ENCODE measurements at places on chromosomes 12 and 14. TPM values are rescaled to one million over a fixed set of nuclear protein-coding genes. Genes with fewer than 3 reads are reported as not detected.
A peak's percentile ranks its signal among the peaks of the same experiment; 100 is the strongest.

ACOT4 gene
- total RNA-seq: 1.1 TPM

THTPA gene
- total RNA-seq: 27.9 TPM

ASCL1 gene
- not detected for total RNA-seq

SLC7A8 gene
- total RNA-seq: 9.1 TPM

C14orf180 gene
- total RNA-seq: 70.6 TPM

PLXNC1 gene
- total RNA-seq: 8.5 TPM

DNA sequence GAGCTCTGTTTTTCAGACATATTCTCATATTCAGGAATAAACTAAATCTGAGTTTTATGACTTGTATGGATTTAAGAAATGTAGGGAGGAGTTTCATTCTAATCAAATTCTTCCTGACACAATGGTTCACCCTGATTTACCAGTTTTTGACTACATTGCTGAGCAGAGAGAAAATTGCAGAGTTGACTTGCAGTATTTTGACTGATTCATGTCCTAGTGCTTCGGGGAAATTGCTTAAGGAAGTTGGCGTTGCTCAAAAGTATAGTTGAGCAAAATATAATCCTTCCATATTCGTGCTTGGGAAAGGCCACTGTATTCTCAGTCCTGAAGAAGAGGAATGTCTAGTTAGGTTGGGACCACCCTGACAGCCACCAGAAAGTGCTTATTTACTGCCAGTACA, 1.3 kb upstream of the TWF1 start:
- DNase-seq: no peak

DNA sequence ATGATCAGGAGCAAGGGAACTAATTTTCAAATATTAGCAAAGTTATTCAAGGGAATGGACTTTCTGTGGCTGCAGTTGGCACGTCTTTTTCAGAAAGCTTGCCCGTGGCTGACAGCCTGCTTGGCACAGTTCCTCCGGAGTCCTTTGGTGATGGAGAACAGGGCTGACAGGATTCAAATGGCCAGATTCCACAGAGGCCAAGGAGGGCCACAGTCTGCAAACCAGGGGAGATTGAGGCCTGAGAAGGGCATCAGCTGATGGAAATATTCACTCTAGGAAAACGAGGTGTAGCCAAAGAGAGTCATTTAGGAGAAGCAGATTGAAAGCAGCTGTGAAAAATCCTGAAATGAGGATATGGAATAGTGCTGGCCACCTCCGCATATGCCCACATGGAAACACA, 178.3 kb downstream of the EMP1 start:
- peak; percentile 31 for DNase-seq

- DNase-seq: no peak
Measured at GRCh38 chr12:116495260-116495659, 63.9 kb upstream of the MAP1LC3B2 start.

DNA sequence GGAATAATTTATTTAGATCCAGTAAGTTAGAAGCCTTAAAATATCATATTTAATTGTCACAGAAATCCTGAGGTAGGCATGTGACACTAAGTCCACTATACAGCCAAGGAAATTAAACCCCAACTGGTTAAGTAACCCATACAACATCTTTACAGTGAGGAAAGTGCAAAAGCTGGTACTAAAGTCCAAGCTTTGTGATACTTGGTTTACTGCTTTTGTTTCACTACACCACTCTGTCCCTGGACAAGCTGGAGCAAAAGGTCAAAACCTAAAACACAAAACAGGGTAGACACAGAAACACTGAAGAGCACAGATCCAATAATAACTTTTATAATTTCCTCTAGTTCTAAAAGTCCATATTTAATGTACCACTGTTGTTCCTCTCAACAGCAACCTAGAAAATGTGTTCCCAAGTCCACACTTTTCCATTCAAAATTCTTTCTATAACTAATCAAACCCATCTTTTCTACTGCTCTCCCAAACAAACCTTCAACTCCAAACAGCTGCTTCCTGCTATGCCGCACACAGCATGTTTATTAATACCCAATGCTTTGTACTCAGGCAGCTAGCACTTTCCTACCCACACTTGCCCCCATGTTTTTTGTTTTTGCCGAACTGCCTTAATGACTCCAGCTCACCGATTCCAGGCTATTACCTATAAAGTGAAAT, 90.9 kb downstream of the MED13L start:
- no peak for DNase-seq

DNA sequence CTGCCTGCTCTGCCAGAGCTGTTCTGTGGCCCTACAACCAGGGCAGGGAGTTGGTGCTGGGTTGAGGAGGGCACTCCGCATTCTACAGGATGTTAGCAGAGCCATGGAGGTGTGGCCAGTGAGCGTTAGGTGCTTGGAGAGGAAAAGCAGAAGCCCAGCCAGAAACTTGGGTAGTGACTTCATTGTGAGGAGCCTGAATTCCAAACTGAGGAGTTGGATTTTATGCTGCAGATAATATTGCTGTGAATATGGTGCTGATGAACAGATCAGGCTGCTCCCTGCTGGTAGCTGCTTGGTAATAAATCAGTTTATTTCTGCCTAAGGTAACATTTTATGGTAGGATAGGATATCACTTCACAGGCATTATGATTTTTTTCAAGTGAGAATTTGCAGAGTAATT, 7.1 kb upstream of the CCDC175 start:
- no peak for DNase-seq

DNA sequence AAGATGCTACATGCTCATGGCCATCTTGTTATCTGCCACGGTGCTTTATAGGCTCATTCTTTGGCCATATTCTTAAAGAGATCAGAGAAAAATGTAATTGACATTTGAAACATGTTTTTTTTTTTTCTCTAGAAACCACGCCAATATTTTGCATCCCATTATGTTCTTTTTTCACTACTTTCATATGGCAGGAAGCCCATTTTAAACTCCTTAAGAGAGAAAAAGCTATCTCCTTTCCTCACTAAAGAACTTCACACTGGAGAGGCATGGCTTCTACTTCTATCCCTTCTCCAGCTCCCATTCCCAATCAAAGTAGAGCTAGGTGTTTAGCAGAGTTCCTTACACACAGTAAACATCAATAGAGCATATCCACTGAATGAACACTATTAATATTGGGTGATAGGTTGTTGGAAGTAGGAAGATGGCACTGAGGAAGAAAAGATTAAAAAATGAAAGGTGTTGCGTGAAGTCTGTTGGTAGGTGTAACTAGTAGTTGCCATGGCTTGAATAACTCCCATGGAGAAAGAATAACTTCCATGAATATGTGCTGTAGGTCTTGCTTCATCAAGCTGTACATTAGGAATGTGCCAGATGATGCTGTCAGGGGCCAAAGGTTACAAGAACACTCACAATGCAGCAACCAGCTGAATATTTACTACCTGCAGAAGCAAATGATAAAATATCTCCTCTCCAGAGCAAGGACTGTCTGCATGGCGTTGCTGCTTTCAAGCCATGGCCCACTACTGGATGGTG, 178.8 kb downstream of the STXBP6 start:
- no peak for DNase-seq

- peak; percentile 12 for DNase-seq
Measured at GRCh38 chr12:26017484-26018211, 59.2 kb downstream of the RASSF8 start.

DNA sequence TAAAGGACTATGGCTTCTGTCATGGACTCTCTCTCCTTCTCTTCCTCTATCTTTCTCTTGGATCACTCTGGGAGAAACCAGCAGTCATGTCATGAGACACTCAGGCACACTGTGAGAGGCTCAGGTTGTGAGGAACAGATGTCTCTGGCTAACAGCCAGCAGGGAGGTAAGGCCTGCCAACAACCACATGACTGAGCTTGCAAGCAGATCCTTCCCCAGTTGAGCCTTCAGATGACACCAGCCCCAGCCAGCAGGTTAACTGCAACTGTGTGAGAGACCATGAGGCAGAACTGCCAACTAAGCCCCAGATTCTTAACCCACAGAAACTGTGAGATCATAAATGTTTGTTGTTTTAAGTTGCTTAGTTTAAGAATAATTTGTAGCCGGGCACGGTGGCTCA, 90.6 kb downstream of the VCPKMT start:
- no peak for DNase-seq

DNA sequence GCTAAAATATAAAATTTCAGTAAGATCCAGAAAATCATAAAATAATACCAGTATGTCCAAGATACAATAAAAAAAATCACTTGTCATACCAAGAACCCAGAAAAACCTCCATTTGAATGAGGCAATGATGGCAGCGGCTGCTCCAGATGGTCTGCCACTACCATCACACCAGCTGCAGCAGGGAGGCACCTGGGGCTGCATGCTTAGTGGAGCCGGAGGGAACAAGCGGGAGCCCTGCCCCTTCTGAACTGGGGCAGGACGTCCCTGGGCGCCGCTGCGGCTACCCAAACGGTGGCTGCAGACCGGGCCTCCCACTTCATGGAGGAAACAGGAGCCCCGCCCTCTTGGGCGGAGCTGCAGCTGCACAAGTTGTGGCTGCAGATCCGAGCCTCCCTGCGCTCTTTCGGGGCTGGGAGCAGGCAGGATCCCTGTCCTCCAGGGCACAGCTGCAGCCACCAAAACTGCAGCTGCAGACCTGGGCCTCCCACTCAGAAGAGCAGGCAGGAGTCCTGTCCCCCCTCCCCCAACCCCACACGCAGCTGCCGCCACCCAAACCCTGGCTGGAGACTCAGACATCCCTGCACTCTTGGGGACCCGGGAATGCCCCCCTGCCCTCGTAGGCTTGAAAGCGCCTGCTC, 36.1 kb upstream of the OR5AU1 start:
- peak; percentile 58 for DNase-seq

DNA sequence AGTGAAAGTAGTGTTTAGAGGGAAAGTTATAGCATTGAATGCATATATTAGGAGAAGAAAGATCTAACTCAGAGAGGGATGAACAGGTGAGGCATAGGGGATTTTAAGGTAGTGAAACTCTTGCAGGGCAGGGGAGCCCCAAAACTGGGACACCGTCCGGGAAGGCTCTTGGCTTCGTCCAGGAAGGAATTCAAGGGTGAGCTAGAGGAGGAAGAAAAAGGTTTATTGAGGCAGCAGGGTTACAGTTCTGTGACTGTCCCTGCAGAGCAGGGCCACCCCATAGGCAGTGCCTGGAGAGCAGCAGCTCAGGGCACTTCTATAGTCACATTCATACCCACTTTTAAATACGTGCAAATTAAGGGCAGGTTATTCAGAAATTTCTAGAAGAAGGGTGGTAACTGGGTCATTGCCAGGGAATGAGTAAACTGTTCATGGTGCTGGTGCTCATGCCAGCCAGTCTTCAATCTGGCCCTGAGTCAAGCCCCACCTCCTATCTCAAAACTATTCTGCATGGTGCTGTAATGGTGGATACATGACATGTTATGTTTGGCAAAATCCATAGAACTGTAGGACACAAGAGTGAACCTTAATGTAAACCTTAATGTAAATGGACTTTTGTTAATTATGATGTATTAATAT, 1.2 kb upstream of the OAS1 start:
- no peak for DNase-seq

DNA sequence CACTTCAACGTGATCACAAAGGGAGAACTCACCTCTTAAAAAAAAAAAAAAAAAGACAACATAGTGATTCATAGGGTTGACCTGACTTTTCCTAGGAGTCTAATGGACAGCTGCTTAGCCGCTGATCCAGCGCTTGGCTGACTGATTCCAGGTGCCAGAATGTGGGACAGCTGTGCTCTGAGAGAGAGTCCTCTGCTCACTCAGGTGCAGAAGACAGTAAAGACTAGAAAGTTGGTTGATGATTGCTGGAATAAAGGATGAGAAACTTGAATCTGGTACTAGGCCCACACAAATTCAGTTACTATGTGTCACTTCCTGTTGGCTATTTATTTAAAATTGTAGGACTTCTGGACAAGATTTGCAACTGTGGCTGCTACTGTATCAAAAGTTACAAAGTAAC, 229.4 kb downstream of the CHST11 start:
- DNase-seq: no peak

DNA sequence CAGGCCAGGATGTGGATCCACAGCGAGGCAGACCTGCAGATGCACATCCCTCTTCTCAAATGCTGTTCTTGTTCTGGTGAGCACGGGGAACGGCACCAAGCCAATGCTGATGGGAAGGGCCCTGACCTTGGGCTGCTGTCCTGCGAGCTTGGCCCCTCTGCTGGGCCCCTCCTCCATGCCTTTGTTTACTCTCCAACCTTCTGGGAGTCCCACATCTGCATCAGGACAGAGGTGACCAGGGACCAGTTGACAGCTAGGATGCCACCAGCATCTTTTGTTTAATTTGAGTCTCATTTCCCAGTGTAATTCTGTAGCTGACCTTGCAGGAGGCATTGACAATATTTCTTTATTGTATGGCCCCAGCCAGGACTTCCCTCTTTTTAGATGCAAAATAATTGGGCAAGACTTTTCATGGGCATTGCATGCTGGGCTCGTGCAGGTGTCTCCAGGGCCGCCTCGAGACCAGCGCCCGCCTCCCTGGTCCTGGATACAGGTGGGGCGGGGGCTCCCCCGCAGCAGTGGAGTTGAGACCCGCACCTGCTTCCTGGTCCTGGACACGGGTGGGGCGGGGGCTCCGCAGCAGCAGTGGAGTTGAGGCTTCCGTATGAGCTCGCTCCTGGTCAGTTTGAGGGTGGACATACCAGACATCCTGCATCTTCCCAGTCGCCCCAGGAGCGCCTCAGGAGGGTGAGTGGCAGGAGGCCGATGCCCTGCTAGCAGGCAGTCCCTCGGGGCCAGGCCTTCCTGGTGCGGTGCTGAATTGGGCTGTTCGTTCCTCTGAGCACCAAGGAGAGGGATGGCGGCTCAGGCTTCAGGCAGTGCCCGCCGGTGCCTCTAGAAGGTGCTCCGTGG, 11.4 kb downstream of the PACS2 start:
- no peak for DNase-seq

GRCh38 chr12:73599268-73599667, 938.4 kb upstream of the ATXN7L3B start:
- DNase-seq: no peak

DNA sequence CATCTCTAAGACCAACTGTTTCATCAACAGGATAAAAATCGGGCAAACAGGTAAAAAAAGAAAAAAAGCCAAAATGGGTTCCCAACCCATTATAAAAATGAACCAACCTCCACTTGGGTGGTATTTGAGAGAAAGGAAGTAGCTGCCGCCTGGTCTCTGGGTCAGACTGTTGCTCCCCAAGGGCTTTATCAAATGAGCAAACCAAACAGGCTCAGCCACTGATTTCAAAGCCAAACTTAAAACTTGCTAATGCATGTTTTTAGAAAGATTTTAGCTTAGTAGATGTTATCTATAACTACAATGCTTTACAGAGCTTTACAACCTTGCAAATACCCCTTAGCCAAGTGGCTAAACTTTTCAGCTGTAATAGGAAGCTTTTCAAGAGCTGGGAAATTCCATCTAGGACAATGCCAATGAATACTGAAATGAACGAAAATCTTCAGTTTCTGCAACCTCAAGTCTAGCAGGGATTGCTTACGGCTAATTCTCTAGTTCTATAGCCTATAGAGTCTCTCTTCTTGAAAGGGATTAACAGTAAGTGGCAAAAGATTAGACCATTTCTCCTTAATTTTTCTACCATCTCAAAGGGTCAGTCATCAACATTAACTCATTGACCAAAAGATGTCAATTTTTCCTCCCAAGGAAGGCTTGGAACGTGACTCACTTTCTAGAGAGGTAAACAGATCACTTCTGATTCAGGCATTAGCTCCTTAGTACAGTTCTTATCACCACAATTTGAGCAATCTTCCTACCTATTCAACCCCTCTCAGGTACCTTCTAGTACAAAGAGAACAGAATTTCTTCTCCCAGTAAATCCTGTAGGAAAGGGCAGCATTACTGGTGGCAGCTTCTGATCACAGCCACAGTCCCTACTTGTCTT, 4.2 kb downstream of the PPM1H start:
- DNase-seq: no peak

All from heart right ventricle (tissue), 16 donors.